Caco-2 (cell line): ENCODE measurements at places on chromosomes 5 and 9.

DNA sequence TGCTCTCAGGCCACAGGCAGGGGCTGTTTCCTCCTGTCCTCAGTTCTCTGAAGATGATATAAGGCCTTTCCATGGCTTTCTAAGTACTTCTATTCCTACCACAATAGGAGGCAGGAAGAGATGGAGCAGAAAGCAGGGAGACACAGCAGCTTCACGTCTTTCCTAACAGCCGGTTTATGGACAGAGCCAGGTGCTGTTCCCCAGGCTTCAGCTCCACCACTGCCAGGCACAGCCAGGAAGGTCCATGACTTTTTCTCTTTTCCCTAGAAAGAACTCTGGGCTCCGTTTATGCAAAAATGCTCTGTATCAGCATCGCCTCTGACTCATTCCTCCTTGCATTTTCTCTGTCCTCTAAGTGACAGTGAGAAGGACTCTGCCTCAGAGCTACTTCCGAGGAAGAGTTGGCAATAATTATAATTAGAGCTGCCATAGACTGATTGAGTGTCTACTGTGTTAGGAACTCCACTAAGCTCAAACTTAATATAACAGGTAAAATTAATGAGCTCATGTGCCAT is 478.5 kb downstream of the RASEF start:
- DNase-seq: no peak
- no peak overlapping the region for H3K27ac ChIP-seq
- H3K27me3 ChIP-seq: no peaks in the 10 kb centered on the region

GRCh38 chr5:79619854-79620253 is 7.6 kb downstream of the TENT2 start:
- H3K27me3 ChIP-seq: no peaks in the 10 kb centered on the region
- no peak overlapping the region for H3K27ac ChIP-seq
- no peak for DNase-seq
- H3K4me1 ChIP-seq: no peaks in the 10 kb centered on the region
- no peak overlapping the region for H3K4me3 ChIP-seq
- no peaks in the 10 kb centered on the region; the same call in 1 of the 2 replicates for H3K36me3 ChIP-seq

GRCh38 chr5:144141585-144141984 is 28.9 kb downstream of the YIPF5 start:
- H3K27ac ChIP-seq: no peak overlapping the region
- no peaks in the 10 kb centered on the region for H3K27me3 ChIP-seq
- no peaks in the 10 kb centered on the region for H3K4me1 ChIP-seq
- no peak for DNase-seq

DNA sequence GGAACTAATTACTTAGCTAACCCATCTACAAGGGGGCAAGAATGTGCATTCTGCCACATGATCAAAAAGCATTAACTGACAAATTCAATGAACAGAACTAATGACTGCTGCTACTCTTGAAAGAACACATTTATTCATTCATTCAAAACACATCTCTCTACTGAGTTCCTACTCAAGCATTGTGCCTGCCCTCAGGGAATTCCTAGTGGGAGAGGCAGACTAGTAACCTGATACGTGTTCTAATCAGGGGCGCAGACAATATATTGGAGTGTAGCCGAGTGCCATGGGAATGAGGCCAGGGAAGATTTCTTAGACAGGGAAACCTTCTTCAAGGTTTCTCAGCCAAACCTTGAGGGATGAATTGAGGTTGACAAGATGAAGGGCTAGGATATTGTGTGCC is 56.7 kb upstream of the PAPPA start:
- no peak for DNase-seq
- H3K27me3 ChIP-seq: no peaks in the 10 kb centered on the region
- H3K27ac ChIP-seq: no peak overlapping the region
- no peaks in the 10 kb centered on the region for H3K4me1 ChIP-seq
- no peaks in the 10 kb centered on the region for H3K36me3 ChIP-seq

GRCh38 chr5:76789991-76790581 is 28.7 kb upstream of the F2RL1 start:
- H3K27me3 ChIP-seq: no peaks in the 10 kb centered on the region
- H3K27ac ChIP-seq: peak overlapping the region; percentile 53
- no peak for DNase-seq
- no peak overlapping the region for H3K4me3 ChIP-seq

DNA sequence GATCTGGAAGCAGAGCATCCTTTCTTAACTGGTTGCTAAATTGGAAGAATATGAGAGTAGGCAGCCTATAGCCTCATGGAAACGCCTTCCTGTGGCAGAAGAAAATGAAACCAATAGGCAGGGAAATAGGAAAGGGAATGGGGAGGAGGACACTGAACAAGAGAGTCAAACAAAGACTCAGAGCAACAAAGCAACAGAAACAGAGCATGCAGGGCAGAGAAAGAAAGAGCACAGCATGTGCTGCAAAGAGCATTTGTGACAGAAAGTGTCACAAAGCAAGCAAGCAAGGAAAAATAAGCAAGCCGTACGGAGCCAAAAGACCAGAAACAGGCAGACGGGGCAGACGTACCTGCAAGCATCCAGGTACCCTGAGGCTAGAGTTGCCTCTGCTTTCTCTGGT is 123.1 kb downstream of the RAPGEF6 start:
- H3K4me3 ChIP-seq: no peak overlapping the region
- H3K27me3 ChIP-seq: no peaks in the 10 kb centered on the region
- no peaks in the 10 kb centered on the region for H3K36me3 ChIP-seq
- no peak for DNase-seq
- peaks cover 6% of the 10 kb centered on the region; the same call in 1 of the 2 replicates for H3K4me1 ChIP-seq

DNA sequence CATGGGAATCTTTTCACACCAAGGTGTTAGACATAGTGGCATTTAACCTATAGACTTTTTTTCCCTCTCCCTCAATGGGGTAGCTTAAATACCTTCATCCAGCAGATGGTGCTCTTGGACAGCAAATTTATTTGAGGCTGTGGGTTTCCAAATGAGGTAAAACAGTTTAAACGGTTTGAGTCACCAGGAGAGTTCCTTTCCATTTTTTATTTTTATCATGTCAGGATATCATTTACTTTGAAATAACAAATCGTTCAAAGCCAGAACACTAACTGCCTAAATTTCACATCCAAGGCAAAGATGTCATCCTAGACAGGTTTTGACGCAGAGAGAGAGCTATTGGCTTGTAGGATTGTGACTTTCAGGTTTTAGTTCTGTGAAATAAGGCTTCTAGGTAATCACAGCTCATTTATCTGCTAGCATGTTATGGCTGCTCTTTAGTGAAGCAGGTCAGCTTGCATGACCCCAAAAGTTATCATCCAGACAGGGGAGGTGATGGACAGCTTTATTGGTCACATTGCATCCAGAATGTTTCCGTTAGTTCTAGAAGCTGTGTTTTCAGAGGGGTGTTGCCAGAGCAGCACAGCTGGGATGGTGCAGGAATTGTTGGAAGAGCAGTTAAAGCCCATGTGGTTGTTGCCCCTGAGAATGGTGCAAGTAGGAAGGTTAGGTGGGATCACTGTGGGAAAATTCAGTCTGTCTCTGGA is 69.8 kb downstream of the KDM4C start:
- H3K4me1 ChIP-seq: peaks cover 15% of the 10 kb centered on the region
- H3K27me3 ChIP-seq: no peaks in the 10 kb centered on the region
- H3K27ac ChIP-seq: peak overlapping the region; percentile 66
- no peak overlapping the region for H3K4me3 ChIP-seq
- peaks cover 1% of the 10 kb centered on the region for H3K36me3 ChIP-seq
- DNase-seq: peak; percentile 66

- no peaks in the 10 kb centered on the region for H3K36me3 ChIP-seq
- DNase-seq: no peak
- H3K27me3 ChIP-seq: no peaks in the 10 kb centered on the region
- no peak overlapping the region for H3K27ac ChIP-seq
- peaks cover 3% of the 10 kb centered on the region; the same call in 1 of the 2 replicates for H3K4me1 ChIP-seq
Measured at GRCh38 chr9:69093471-69094103, 58.0 kb downstream of the FXN start.

GRCh38 chr9:124758691-124759090 is 12.4 kb downstream of the NR6A1 start:
- H3K36me3 ChIP-seq: no peaks in the 10 kb centered on the region
- H3K27me3 ChIP-seq: no peaks in the 10 kb centered on the region
- DNase-seq: no peak

DNA sequence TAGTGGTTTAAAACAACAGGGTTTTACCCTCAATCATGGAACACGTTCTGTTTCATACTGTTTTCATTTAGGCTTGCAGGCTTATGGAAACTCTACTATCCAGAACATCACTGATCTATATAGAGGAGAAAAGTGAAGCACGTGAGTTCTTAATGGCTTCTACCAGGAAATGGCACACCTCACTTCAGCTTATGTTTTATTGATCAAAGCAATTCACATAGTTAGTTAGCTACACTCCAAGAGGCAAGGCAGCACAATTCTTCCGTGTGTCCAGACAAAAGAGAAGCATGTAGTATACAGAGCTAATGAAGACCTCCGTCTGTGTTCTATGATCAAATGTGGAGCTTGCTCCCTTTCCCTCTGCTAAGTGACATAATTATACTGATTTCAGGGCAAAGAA is 353.3 kb upstream of the CD180 start:
- H3K36me3 ChIP-seq: no peaks in the 10 kb centered on the region
- H3K27me3 ChIP-seq: no peaks in the 10 kb centered on the region
- DNase-seq: no peak
- H3K4me1 ChIP-seq: no peaks in the 10 kb centered on the region
- no peak overlapping the region for H3K27ac ChIP-seq

GRCh38 chr9:89986190-89986589 is 381.4 kb downstream of the GADD45G start:
- H3K27ac ChIP-seq: no peak overlapping the region
- H3K27me3 ChIP-seq: no peaks in the 10 kb centered on the region
- no peaks in the 10 kb centered on the region for H3K36me3 ChIP-seq
- no peaks in the 10 kb centered on the region for H3K4me1 ChIP-seq
- no peak for DNase-seq

GRCh38 chr9:88049677-88050307 is 75.5 kb upstream of the CDK20 start:
- no peak overlapping the region for H3K4me3 ChIP-seq
- no peaks in the 10 kb centered on the region for H3K27me3 ChIP-seq
- no peaks in the 10 kb centered on the region for H3K36me3 ChIP-seq

DNA sequence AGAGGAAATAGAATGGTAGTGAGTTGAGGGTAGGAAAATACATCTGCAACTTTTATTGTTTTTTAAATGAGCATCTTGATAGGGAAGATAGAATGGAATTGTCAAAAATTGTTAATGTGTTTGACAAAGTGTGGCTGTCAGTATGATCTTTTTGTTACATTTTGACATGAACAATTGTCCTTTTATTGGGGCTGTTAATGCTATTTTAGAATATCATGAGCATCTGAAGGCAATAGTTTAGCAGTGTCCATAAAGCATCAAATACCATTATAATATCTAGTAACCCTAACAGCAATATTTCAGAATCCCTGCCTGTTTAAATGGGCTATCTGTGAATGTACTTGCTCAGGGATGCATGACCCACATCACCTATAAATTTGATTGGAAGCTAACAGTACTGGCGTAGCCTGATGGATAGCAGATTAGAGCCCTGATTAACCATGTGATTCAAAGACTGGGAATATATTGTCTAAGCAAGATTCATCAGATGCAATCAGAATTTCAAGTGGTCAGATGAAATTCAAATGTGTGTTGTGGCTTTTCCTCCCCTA is 37.8 kb downstream of the TLE4 start:
- no peak overlapping the region for H3K27ac ChIP-seq
- no peaks in the 10 kb centered on the region for H3K27me3 ChIP-seq
- no peak for DNase-seq
- H3K4me3 ChIP-seq: no peak overlapping the region

GRCh38 chr5:128213340-128213739 is 129.8 kb downstream of the SLC12A2 start:
- H3K36me3 ChIP-seq: no peaks in the 10 kb centered on the region
- peak; percentile 60 for DNase-seq
- H3K4me3 ChIP-seq: no peak overlapping the region
- H3K27me3 ChIP-seq: no peaks in the 10 kb centered on the region
- H3K27ac ChIP-seq: no peak overlapping the region

DNA sequence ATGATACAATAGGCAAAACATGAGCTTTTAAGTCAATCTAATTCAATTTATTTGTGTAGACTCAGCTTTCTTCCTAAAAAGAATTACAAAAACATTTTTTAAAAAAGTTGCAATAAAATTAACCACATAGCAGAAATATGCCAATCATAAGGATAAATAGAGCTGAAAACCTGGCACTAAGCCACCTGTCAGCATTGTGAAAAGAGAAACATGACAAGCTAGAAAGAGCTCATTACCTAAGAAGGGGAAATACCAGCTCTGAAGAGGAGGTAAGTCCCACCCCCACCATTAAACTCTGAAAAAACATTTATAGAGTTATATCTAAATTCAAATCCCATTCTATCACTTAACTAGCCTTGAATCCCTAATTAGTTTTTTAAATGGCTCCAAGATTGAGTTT is 372.9 kb downstream of the OSTF1 start:
- no peaks in the 10 kb centered on the region for H3K27me3 ChIP-seq
- DNase-seq: no peak
- H3K4me3 ChIP-seq: no peak overlapping the region
- no peaks in the 10 kb centered on the region for H3K36me3 ChIP-seq
- H3K4me1 ChIP-seq: no peaks in the 10 kb centered on the region

DNA sequence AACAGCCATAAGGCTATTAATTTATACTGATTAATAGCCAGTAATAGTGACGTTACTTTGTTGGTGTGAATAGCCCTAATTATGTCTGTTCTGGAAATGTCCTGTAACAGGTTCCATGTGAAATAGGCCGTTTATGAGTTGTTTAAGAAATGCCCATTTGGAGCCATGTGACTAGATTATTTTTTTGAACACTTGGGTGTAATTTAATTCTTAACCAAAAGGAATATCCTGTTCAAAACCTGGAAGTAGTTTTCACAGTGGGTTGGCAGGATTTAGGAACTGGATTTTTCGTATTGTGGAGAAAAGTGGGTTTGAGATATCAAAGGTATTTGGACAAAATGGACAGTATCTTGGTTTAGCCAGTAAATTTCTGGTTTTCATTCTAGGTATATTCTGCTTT is 1.3 kb downstream of the TENT2 start:
- no peak for DNase-seq
- no peaks in the 10 kb centered on the region for H3K27me3 ChIP-seq
- H3K4me1 ChIP-seq: 0 out of 2 replicates have a peak, but pooled peaks cover 4% of the 10 kb centered on the region
- H3K36me3 ChIP-seq: no peaks in the 10 kb centered on the region; the same call in 1 of the 2 replicates
- peak overlapping the region; percentile 88 for H3K4me3 ChIP-seq
- H3K27ac ChIP-seq: peak overlapping the region; percentile 83

GRCh38 chr9:16023446-16023845 is 470.6 kb downstream of the CCDC171 start:
- H3K36me3 ChIP-seq: no peaks in the 10 kb centered on the region
- no peak overlapping the region for H3K4me3 ChIP-seq
- no peaks in the 10 kb centered on the region for H3K27me3 ChIP-seq
- no peak for DNase-seq
- H3K27ac ChIP-seq: no peak overlapping the region

DNA sequence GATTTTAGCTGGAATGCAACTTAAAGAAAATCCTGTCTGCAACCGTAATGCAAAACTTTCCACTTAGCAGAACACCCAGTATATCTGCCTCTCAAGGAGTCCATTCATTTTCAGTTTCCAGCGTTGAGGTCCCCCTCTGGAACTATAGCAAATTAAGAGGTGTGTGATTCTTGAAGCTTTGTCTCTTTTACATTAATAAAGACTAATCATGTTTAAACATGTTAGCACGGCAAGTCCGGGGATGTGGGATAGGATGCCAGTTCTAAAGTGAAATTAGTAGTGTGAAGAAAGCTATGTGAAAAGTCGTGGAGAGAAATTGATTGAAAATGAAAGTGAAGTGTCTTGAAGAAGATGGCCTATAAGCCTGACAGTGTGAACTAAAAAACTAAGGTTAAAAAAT is 429.1 kb downstream of the NR2F1-AS1 start:
- no peak for DNase-seq
- H3K4me1 ChIP-seq: 0 out of 2 replicates have a peak, but pooled peaks cover 6% of the 10 kb centered on the region
- H3K36me3 ChIP-seq: no peaks in the 10 kb centered on the region
- no peak overlapping the region for H3K27ac ChIP-seq
- no peaks in the 10 kb centered on the region for H3K27me3 ChIP-seq
